GM23248 (cell line): ENCODE measurements at places on chromosomes 11 and 22. TPM values are rescaled to one million over a fixed set of nuclear protein-coding genes. Genes with fewer than 3 reads are reported as not detected.
A peak's percentile ranks its signal among the peaks of the same experiment; 100 is the strongest.

LIF gene
- total RNA-seq = 1.6 and 1.9 TPM in 2 replicates

RTN4R gene
- 1.4 TPM in 1 of 2 replicates, not detected in the other for total RNA-seq

TEX54 gene
- total RNA-seq = not detected in 2 replicates

LUZP2 gene
- not detected in 2 replicates for total RNA-seq

MS4A12 gene
- not detected in 2 replicates for total RNA-seq

KCNJ11 gene
- not detected in 2 replicates for total RNA-seq

SLC35E4 gene
- total RNA-seq = 12.9 and 16.4 TPM in 2 replicates

OR1S2 gene
- not detected in 2 replicates for total RNA-seq

PIH1D2 gene
- total RNA-seq = 0.86 and 1.0 TPM in 2 replicates

GRCh38 chr11:9962722-9963121, 298.8 kb downstream of the SWAP70 start:
- peaks cover 9% of the 10 kb centered on the region for H3K36me3 ChIP-seq
- no peak overlapping the region for H3K27ac ChIP-seq
- no peaks in the 10 kb centered on the region for H3K4me1 ChIP-seq
- H3K4me3 ChIP-seq = no peak overlapping the region
- no peak for DNase-seq

DNA sequence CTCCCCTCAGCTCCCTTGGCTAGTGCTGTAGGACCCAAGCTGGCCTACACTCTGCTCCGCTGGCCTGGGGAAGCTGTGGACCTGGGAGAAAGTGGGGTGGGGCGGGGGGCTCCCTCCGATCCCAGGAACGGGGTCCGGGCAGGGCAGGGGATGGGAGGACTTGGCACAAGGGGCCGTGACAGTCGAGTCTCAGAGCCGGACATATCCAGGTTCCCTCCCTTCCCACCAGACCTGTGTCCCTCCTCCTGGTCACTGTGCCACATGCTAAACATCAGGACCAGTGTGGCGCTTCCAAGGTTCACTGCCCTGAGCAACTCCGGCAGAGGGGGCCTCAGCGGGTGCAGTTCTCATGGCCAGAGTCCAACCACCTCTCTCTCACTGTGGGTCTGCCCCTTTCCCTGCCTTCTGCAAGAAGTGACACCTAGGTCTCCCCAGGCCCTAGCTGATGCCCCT, 2.0 kb downstream of the DUSP8 start:
- H3K36me3 ChIP-seq = no peaks in the 10 kb centered on the region
- H3K4me3 ChIP-seq = no peak overlapping the region
- peaks cover 21% of the 10 kb centered on the region for H3K27me3 ChIP-seq
- H3K27ac ChIP-seq = no peak overlapping the region
- DNase-seq = no peak

DNA sequence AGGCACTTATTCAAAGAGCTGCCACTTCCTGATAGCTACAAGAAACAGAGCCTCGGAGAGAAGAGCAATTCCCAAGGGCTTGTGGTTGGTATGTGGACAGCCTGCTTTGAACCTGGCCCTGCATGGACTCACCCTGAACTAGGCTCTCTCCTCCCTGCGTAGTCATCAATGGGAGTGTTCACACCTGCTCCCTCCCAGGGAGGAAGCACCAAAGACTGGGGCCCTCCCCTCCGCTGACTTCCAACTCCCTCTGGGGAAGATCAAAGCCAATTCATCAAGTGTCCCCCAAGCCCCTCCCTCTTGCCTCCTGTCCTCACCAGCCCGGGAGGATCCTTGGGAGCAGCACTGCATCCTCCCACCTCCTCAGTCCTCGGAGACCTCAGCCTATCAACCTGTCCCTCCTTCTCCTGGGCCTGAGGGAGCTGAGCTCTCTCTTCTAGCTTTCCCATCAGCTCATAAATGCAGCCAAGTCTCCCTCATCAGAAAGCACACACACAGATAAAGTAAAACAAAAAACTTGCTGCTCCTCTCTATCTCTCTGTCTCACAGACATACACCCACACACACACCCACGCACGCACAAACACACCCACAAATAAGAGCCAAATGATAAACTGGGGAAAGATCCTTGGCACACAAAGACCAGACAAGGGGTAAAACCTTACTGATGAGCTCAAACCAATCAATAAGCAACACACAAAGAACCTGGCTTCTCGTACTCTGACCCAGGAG, 3.3 kb downstream of the A4GALT start:
- no peak overlapping the region for H3K4me3 ChIP-seq
- H3K27me3 ChIP-seq = no peaks in the 10 kb centered on the region
- peak; percentile 33 for DNase-seq
- H3K4me1 ChIP-seq = peaks cover 15% of the 10 kb centered on the region; the same call in 1 of the 2 replicates

DNA sequence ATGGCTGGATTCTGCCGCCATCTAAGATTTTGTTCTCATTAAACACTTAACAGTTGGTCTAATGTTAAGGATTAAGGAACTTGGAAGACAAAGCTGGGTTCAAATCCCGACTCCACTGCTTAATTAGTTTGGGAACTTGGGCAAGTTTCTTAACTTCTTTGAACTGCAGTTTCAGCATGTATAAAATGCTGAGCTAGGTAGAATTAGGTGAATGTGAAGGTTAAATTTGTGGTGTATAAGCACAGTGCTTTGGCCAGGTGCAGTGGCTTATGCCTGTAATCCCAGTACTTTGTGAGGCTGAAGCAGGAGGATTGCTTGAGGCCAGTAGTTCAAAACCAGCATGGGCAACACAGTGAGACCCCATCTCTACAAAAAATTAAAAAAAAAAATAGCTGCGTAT, 160.7 kb upstream of the RASSF10 start:
- no peak overlapping the region for H3K27ac ChIP-seq
- H3K27me3 ChIP-seq = no peaks in the 10 kb centered on the region
- H3K4me1 ChIP-seq = peaks cover 22% of the 10 kb centered on the region
- peaks cover 3% of the 10 kb centered on the region; the same call in 1 of the 2 replicates for H3K36me3 ChIP-seq

- DNase-seq = no peak
- no peaks in the 10 kb centered on the region; the same call in 1 of the 2 replicates for H3K27me3 ChIP-seq
- no peak overlapping the region for H3K27ac ChIP-seq
- H3K4me3 ChIP-seq = no peak overlapping the region
- no peaks in the 10 kb centered on the region for H3K4me1 ChIP-seq
These were observed 627.8 kb downstream of the TBC1D22A start for GRCh38 chr22:47390026-47390970.

DNA sequence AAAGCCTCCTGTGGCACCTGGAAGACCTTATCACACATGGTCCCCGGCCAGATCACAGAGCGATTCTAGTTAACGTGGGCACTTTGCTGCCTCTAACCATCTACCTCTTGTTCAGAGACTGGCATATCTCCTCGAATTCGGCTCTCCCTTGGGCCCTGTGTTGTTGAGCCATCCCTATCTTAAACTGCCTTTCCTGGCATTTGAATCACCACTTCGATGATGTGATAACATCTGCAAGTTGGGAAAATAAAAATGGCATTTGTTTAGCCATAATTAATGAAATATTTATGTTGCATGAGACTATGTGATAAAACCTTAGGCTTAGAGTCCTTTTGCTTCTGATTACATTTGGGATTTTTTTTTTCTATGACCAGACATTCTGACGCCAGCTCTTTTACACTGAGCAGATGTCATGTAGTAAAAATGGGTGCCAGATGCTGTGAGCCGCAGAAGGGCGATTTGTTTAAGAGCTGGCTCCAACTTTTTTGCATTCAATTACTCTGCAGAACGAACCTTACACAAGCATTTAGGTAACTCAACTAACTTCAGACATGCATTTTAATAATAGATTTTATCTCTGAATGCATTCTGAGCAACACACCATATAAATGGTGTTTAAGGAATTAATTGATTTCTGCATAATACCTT, 58.5 kb upstream of the PARVA start:
- H3K27me3 ChIP-seq = no peaks in the 10 kb centered on the region
- peaks cover 21% of the 10 kb centered on the region for H3K4me1 ChIP-seq

- peak overlapping the region; percentile 87 for H3K4me3 ChIP-seq
- H3K36me3 ChIP-seq = no peaks in the 10 kb centered on the region
- peak overlapping the region; percentile 95 for H3K27ac ChIP-seq
These were observed 924 bp downstream of the C11orf65 start for GRCh38 chr11:108466405-108466804.

GRCh38 chr11:9739123-9739900, 75.4 kb downstream of the SWAP70 start:
- no peak overlapping the region for H3K4me3 ChIP-seq
- no peak for DNase-seq
- H3K27ac ChIP-seq = no peak overlapping the region
- no peaks in the 10 kb centered on the region for H3K27me3 ChIP-seq

DNA sequence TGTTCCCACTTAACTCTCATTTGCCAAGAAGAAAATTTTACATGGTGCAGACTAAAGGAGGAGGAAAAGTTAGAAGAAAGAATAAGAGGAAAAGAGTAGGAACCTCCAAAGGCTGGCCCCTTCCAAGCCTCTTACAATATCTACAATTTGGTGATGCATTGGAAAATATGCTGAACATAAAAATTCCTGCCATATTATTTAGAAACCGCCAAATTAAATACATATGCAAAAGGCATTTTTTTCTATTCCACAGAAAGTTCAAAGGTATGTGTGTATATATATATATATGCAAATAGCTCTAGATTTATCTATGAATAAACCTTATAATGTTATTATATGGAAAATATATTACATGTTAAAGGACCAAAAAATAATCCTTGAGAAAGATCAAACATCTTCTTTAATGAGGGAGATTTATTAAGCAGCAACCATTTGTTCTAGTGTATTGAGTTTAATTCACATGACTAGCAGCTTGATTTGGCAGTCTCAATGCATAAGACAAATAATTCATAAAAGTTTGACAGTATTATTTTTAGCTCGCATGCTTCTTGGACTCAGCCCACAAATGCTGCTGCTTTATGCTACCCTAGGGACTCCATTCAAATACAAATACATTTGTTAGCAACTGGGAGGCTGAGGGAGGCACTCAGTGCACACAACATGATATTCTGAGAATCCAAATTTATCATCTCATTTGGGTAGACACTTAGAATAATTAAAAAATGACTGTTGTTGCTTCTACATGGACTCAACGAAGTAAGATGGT, 184.9 kb downstream of the SBF2 start:
- peak overlapping the region; percentile 56 for H3K27ac ChIP-seq
- H3K27me3 ChIP-seq = no peaks in the 10 kb centered on the region
- H3K4me3 ChIP-seq = peak overlapping the region; percentile 22
- peak; percentile 61 for DNase-seq

- peak; percentile 30 for DNase-seq
- no peak overlapping the region for H3K27ac ChIP-seq
- no peaks in the 10 kb centered on the region for H3K36me3 ChIP-seq
- 0 out of 2 replicates have a peak overlapping the region, but pooled peaks have one; percentile 16 for H3K4me3 ChIP-seq
- peaks cover 13% of the 10 kb centered on the region for H3K4me1 ChIP-seq
These were observed 4.2 kb downstream of the NOX4 start for GRCh38 chr11:89487016-89487415.

GRCh38 chr11:8252946-8253345, 10.7 kb downstream of the LMO1 start:
- H3K4me3 ChIP-seq = no peak overlapping the region
- no peaks in the 10 kb centered on the region; the same call in none of the 2 replicates for H3K27me3 ChIP-seq
- DNase-seq = no peak
- H3K4me1 ChIP-seq = no peaks in the 10 kb centered on the region
- no peaks in the 10 kb centered on the region for H3K36me3 ChIP-seq
- H3K27ac ChIP-seq = no peak overlapping the region

- DNase-seq = peak; percentile 68
- H3K4me1 ChIP-seq = 0 out of 2 replicates have a peak, but pooled peaks cover 4% of the 10 kb centered on the region
- peaks cover 41% of the 10 kb centered on the region for H3K27me3 ChIP-seq
- no peaks in the 10 kb centered on the region for H3K36me3 ChIP-seq
- H3K4me3 ChIP-seq = no peak overlapping the region
- H3K27ac ChIP-seq = no peak overlapping the region
These were observed 7.3 kb upstream of the NCF4 start for GRCh38 chr22:36853407-36854099.

DNA sequence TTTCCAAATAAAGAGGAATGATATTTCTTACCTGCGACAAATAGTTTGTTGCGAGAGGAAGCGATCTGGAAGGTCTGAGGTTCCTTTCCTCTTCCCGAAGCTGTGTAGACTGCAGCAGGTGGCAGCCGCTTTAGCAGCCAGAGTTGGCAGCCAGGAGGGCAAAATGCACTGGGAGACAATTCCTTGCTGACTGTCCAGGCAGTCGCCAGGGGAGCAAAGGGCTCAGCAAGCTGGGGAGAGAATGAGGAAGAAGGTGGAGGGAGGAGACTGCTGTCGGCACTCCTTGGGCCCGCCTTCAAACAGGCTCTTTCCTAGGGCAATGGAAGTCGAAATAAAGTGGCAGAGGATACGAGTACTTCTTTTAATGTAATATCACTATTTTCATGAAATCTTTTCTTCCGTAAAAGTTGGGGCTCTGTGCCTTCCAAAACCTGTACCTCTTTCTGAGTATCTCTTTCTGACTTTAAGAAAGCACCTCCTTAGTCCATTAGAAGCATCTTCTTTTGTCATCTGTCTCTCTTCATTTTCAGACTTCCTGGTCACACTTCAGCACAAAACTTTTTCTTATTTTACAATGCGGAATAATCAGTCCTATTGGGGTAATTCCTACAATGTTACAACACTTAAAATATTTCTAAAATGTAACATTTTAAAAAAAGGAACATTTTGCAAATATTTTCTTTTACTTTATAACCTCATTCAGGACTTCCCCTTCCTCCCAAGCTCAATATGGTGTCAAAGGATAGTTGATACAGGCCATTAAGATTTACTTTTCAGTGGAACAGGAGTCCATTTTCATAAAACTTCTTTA, at the start of gene IL18:
IL18 (minus strand) TSS at position 220 of the 811 bp plus-strand sequence. CDS start 9,041 bp downstream, outside the sequence.
- H3K27ac ChIP-seq = peak within 1 kb of the TSS; percentile 49
- H3K36me3 ChIP-seq = no peaks in the 10 kb centered on the region
- peaks cover 64% of the 10 kb centered on the region for H3K4me1 ChIP-seq

DNA sequence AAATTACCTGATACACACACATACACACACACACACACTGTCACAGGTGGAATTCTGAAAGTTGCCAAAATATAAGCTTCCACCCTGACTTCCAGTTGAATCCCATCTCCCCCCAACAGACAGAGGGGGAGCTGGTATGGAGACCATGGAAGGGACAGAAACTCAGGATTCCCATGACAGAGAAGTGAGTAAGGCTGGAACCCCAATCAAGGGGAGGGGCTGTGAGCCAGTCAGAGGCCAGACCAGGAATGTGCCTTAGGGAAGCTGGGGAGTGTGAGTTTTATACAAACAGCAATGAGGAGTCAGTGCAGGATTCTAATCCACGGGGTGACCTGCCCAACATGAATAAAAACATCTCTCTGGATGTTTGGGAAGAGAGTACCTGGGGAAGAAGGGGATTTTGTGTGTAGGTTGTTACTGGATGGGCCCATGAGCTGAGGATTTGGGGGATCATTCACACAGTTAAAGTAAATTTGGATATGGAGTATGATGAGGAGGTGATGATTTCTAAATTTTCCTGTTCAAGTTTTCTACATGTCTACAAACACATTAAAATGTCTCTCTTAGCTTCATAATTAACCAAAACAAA, 38.7 kb upstream of the TOP3B start:
- H3K36me3 ChIP-seq = no peaks in the 10 kb centered on the region
- no peak overlapping the region for H3K27ac ChIP-seq
- H3K4me1 ChIP-seq = no peaks in the 10 kb centered on the region
- H3K27me3 ChIP-seq = no peaks in the 10 kb centered on the region

DNA sequence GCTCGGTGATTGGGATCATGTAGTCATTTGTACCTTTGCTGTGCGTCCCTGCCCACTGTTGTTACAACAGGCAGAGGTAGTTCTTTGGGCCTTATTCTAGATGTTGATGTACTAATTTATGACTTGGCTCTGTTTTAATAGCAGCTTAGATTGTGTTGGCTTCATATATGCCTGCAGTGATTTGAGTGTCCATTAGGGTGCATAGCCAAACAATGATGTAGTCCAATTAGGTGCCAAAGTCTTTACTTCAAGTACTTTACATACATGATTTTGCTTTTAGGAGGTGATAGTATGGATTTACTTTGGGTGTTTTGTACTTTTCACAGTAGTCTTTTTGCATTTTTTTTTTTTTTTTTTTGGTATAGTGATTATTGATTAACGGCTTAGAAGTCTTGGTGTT, 46.4 kb downstream of the PPP6R3 start:
- no peaks in the 10 kb centered on the region for H3K27me3 ChIP-seq

- H3K36me3 ChIP-seq = no peaks in the 10 kb centered on the region
- peaks cover 10% of the 10 kb centered on the region; the same call in 1 of the 2 replicates for H3K4me1 ChIP-seq
- H3K27ac ChIP-seq = no peak overlapping the region
- H3K4me3 ChIP-seq = no peak overlapping the region
- peaks cover 12% of the 10 kb centered on the region; the same call in 1 of the 2 replicates for H3K27me3 ChIP-seq
These were observed 26.3 kb downstream of the ANO1 start for GRCh38 chr11:70104419-70104818.
